ENCODE measurements at places on chromosomes 12 and 14.
A peak's percentile ranks its signal among the peaks of the same experiment; 100 is the strongest.

DNA sequence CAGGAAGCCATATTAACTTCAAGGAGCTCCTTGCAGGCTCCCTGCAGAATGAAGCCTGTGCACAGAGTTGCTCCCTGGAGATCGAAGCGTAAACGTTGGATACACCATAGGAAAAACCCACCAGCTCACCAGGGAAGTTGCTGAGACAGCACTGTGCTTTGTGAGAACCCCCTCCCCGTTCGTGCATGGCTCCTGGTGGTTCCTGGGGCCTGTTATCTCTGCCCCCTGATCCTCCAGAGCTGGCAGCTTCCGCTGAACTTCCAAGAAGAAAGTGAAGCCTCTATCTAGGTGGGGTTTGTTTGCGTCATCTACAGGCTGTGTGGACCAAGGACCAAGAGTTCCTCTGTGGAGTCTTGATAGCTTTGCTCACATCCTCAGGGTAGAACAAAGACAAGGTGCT lies 2.4 kb upstream of the CCDC85C start:
- DNase-seq = no peak

DNA sequence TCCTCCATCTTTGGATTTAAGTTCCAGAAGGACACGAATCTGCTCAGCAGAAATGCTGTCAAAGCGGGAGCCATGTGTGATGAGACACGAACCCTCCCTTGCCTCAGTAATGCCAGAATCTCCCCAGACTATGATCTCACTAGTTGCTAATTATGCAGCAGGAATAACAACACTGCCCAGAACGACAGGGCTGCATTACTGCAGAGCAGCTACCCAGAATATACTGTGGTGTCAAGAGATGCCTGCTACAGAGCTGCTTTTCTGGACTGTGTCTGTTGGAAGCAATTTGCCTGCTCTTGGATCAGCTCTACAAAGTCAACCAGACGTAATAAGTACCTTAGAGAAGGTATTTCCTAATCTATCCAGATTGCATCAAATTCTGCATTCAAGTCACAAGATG lies 5.5 kb downstream of the CSRNP2 start:
- DNase-seq = peak; percentile 35

GRCh38 chr12:119686355-119686754 lies 18.4 kb downstream of the PRKAB1 start:
- DNase-seq = no peak

DNA sequence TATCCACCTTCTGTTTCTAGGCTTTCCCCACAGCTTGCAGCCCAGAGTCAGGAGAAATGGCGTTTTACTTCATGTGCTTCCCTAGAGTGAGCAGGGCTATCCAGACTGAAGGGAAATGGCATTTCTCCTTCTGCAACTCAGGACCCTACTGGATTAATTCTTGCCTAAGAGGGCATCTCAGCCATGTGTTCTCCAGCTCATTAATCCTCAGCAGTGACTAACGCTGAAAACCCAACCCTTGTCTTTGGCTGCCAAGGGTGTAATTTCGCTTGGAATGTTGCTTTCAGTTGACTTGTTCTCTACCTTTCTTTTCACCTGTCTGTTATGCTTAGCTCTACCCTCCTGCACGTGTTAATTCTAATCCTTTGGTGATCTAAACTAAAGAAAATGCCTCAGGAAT lies 21.0 kb upstream of the EMP1 start:
- no peak for DNase-seq

- no peak for DNase-seq
Observed at GRCh38 chr12:55937981-55938380, 7.0 kb downstream of the DGKA start.

- DNase-seq = no peak
Observed at GRCh38 chr14:90060965-90061684, 669 bp upstream of the KCNK13 start.

DNA sequence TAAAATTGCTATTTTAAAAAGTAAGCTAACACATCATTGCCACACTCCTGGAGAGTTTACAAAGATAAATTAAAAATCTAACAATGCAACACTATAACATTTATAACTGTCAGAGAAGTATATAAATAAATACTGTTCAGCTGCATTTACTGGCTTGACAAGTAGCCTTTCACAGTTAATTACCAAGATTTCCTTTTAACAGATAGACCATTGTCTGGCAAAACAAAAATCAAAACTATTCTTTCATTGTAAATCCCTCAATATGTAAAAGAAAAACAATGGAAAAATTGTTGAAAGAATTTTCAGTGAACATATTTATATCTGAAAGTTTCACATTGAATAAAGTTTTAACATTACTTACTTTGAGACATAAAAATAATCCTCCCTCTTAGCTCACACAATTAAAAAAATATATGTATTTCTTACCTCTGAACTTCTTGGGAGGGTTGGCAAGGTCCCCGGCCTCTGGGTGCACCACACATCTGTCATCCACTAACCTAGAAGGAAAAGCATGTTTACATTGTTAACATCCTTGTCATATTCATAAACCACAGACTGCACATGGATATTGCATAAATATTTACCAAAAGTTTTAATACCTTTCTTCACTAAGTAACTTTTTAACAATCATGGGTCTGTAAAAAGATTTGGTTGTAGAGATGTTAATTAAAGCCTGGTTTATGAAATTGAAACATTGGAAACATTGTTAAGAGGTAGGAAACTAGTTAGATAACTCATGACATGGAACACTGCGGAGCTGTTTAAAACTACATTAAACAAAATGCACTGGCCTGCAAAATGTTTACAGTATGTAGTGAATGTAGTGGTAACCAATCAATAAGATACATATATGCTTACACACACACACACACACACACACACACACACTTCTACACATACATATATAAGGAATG lies 43.0 kb downstream of the ITPR2 start:
- DNase-seq = no peak

DNA sequence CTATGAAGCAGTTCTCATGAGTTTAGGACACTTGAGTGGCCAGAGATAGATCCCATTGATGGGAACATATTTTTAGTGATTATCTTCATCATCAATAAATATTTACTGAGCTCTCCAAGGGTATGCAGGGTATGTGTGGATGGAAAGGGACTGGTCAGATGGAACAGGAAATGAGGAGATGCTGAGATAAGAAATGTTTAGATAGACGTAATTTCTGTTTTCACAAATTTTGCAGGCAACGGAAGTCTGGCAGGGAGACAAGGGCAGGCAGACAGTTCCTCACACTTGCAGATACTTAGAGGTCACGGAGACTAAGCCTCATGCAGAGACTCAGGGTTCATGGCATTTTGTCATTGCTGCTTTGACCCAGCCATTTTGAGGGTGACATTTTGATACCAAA lies 24.3 kb downstream of the BCL2L14 start:
- no peak for DNase-seq

GRCh38 chr14:53570411-53571387 lies 385.9 kb downstream of the BMP4 start:
- DNase-seq = no peak

- no peak for DNase-seq
Observed at GRCh38 chr12:121788176-121788818, 5.2 kb downstream of the RHOF start.

DNA sequence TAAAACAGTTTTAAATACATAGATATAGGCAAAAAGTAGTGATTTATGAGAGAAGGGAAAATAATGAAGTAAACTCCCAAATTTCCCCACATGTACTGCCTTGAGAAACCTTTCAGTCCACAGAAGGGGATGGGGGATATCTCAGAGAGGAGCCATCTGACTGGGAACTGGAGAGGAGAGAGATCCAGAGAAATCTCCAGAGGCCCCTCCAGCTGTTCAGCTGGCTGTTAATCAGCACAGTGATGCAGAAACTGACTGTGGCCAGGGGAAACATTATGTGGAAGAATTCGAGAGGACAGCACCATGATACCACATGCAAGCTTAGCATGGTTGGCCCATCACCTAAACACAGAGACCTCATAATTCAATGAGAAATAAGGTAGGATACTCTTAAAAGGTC lies 1165.9 kb upstream of the TMEM132C start:
- DNase-seq = no peak

- DNase-seq = no peak
Observed at GRCh38 chr14:90096566-90096965, 34.8 kb downstream of the KCNK13 start.

All from hypothalamus (tissue), 51 donors.